AG08396 (cell line): ENCODE measurements at places on chromosomes 1 and 21.

- DNase-seq: peak; percentile 5
Measured at GRCh38 chr1:216293683-216294082, 129.6 kb downstream of the USH2A start.

DNA sequence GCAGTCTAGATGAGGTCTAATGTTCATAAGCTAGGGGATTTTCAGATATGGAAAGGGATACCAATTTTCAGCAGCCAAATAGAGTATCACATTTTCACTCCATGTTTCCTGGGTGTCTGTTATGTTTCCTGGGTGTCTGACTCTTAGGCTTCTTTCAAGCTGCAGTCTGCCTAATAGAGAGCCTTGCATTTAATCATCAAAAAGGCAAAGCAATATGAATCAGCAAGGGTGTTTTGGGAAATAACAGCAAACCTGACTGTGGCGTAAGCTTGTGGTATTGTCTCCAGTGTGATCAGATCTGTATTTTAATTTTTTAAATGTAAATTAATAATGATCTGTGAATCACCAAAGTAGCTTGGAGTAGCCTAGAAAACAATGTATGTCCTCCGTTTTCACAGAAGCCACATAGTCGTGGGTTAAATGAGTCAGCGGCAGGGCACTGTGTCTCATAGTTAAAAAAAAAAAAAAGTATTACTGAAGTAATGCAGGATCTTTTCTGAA lies 10.4 kb downstream of the LGALS8 start:
- DNase-seq: peak; percentile 44

GRCh38 chr1:206891412-206891811 lies 5.8 kb upstream of the IL24 start:
- DNase-seq: no peak

GRCh38 chr21:44815225-44815624 lies 2.6 kb downstream of the SUMO3 start:
- DNase-seq: no peak

GRCh38 chr1:97277891-97278654 lies 556.5 kb downstream of the PTBP2 start:
- peak; percentile 5 for DNase-seq

DNA sequence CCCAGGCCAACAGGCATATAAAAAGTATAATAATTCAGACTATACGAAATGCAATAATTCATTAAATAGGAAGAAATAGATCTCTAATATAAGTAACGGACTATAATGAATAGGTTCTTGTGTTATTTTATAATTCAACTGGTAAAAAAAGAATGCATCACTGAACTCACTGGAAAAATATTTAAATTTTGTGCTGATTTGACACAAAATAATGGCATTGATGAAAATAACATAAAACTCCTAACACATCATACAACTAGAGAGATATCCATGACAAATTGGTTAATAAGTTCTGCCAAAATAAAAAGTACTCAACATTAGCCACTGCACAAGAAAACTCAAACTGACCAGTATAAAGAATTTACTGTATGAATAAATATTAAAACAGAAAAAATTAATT lies 57.1 kb upstream of the RAB4A start:
- DNase-seq: no peak
